Suppressor macrophage (primary cell): ENCODE measurements at places on chromosomes 5 and 9.
A peak's percentile ranks its signal among the peaks of the same experiment; 100 is the strongest.

DNA sequence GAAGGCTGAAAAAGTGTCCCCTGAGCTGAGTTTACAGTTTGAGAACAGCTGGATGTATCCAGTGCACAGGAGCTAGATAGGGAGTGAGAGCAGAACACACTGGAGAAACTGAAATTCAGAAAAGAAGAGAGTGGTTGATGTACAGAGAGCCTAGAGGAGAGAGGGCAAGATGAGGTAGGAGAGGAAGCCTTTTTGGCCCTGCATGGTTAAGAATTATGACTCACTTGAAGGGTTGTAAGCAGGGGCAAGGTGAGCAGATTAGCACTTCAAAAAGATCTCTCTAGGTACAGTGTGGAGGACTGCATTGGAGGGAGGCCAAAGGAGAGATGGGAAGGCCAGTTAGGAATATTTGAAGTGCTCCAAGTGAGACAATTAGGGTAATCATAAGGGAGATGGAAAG, 25.2 kb downstream of the MCC start:
- no peak for DNase-seq

GRCh38 chr9:128055344-128056040, 11.6 kb downstream of the NAIF1 start:
- DNase-seq = peak; percentile 57

DNA sequence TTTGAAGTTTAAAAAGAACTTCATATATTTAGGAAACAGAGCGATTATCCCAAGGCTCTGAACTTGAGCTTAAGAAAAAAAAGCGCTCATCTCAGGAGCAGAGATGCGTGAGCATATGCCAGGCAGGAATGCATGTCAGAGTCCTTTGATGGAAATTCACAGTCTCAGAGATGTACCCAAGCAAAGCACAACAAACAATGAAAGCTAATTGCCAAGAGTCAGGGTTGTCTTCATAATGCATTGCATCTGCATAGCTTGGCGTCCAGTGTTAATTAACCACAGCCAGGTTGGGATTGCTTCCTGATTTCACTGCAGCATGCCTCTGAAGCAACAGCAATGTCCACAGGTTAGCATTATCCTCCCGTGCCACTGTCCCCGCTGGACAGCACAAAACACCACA, 907.0 kb upstream of the DMAC1 start:
- DNase-seq = no peak

GRCh38 chr5:143402017-143402552, 1.4 kb downstream of the NR3C1 start:
- no peak for DNase-seq

- no peak for DNase-seq
Observed at GRCh38 chr5:79831381-79832309, 142.0 kb downstream of the CMYA5 start.

DNA sequence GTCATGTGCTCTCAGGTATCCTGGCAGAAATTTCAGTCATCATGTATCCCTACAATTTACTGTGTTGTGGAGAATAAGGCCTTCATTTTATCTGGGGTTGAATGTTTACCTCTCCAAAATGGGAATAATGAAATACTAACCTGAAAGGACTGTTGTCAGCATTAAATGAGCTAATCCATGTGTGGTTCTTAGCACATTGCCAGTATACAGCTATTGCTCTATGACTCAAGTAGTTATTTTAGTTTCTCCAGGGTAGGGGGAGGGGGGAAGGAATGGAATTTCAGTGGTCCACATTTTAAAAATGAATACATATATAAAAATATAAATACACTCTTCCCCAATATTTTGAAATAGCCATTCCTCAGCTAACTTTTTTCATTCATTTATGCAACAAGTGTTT, 3.5 kb downstream of the PAM start:
- DNase-seq = no peak

DNA sequence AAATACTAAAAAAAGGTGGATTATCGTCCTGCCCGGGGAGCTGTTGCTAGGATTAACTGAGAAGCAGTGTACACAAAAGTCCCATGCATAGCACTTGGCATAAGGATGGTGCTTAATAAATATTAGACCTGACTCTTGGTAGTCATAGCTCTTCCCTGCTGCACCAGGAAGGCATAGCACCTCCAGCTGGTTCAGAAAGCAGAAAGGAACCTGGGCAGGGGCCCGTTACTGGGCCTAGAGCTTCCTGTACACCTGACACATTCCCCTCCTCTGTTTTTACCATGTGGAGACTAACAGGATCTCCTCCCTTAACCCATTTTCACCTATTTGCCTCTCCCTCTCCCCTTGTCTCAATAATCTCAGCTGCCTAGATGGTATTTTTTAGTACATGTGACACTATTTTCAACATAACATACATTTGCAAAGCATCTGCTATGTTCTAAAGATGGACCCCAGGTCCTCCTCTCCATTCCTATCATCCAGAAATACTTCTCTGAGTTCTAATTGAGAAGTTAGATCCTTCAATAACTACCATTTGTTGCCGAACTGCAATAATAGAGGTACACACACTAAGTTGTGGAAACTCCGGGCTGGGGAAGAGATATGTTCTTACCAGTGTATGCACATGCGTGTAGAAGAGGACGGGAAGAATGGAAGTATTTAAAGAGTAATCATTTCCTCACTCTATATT, 3.2 kb upstream of the ANP32B start:
- no peak for DNase-seq

DNA sequence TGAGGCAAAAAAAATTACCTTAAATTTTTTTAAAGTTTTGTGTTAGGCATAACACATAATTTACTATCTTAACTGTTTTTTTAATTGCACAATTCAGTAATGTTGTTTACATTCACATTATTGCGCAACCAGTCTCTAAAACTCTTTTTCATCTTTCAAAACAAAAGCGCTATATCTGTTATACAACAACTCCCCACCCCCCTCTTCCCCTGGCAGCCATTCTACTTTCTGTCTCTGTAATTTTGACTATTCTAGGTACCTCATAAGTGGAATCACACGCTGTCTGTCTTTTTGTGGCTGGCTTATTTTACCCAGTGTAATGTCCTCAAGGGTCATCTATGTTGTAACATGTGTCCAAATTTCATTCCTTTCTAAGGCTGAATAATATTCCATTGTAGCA, 241.5 kb upstream of the DMRT1 start:
- DNase-seq = no peak

- DNase-seq = no peak
Observed at GRCh38 chr5:135350536-135350935, 48.5 kb downstream of the MACROH2A1 start.

DNA sequence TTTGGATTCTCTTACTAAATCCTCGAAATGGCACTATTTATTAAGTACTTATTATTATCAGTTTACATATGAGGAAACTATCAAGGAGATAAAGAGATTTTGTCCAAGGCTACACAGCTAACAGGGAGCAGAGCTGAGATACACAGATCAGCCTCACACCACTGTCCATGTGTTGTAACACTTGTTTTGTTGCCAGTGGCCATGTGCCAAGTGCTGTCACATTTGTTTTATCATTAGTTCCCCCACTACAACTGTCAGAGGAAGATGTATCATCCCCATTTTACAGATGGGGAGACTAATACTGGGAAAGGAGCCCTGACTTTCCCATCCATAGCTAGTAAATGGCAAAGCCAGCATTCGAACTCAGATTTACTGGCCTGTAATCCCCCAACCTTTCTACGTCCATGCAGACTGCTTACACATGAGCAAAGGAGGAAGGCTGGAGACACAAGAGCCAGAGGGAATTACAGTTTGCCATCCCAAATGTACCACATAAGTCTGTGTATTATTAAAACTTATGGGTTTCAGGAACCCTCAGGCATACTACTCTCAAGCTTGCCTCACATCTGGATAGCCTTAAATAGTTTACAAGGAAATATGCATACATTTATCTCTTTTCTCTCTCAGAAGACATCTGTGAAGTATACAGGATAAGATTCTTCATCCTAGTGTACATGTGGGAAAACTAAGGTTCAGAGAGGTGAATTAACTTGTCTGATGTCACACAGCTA, 25.1 kb downstream of the PAPPA start:
- no peak for DNase-seq

DNA sequence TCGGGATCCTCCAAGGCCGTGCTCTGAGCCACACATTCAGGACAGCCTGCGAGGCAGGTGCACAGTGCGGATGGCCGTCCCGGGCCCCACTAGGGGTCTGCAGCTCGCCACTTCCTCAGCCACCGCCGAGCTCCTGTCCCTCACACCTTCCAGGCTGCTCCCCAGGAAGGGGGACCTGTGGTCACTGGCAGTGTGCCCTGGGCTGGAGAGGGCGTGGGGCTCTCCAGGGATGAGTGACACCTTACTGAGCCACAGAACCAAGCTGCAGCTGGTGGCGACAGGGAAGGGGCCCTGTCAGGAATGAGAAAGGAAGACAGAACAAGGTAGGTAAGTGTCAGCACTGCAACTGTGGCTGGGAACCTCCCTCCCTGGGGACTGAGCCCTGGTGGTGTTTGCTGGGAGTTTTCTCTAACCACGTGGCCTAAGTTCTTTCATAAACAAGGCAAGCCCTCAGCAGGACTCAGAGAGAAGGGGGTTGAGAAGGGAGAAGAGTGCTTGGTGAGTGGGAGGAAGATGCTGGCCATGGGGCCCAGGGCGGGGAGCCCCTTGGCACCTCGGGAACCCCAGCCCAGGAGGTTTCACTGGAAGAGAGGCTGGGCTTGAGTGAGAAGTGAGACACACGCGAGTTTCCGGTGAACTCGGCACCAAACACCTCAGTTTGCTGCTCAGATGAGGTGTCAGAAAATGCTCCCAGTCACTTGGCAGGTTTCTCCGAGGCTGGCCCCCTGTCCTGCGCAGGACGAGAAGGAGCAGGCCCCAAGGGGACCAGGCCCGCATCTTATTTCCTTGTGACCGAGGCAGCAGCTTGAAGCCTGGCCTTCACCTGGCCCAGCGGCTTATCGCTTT, 5.2 kb downstream of the IL13 start:
- peak; percentile 22 for DNase-seq

DNA sequence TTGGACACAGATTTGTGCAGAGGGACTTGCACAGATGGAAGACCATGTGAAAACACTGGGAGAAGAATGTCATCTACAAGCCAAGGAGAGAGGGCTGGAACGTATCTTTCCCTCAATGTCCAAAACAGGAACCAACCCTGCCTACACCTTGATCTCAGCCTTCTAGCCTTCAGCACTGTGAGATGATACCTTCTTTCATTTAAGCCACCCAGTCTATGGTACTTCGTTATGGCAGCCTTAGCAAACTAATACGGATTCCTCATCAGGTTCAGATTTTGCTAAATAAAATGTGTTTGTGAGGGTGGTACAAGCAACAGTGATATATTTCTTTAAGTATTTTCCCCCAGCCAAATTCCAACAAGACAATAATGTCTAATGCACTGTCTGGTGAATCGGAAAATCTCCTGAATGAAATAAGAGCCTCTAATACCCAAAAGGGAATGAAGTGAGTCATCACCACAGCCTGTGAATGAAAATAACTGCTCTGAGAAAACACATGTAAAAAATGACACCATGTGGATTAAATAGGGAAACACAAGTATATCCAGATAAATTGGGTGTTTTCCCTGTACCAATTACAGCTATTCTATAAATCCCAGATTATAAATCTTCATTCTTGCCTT, 182.8 kb upstream of the TARS1 start:
- DNase-seq = no peak

- DNase-seq = peak; percentile 87
Observed at GRCh38 chr9:112348257-112349007, 15.0 kb upstream of the PTBP3 start.

DNA sequence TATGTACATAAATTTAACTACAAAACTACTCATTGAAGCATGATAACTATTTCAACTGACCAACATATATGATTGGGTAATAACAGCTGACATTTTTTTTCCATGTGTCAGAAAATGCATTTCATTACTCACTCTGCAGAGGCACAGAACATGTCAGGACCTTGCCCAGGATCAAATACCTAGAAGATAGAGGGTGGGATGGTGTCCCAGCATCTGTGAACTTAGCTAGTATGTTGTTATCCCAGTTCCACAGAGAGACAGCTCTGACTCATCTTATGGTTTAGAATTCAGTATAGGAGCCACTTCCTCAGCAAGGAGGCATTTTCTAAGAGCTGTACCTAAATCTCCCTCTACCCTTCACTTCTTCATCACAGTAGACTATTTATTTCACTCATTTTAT, 1198.6 kb upstream of the ACO1 start:
- DNase-seq = no peak

GRCh38 chr9:79812099-79812498, 240.3 kb downstream of the TLE4 start:
- no peak for DNase-seq

DNA sequence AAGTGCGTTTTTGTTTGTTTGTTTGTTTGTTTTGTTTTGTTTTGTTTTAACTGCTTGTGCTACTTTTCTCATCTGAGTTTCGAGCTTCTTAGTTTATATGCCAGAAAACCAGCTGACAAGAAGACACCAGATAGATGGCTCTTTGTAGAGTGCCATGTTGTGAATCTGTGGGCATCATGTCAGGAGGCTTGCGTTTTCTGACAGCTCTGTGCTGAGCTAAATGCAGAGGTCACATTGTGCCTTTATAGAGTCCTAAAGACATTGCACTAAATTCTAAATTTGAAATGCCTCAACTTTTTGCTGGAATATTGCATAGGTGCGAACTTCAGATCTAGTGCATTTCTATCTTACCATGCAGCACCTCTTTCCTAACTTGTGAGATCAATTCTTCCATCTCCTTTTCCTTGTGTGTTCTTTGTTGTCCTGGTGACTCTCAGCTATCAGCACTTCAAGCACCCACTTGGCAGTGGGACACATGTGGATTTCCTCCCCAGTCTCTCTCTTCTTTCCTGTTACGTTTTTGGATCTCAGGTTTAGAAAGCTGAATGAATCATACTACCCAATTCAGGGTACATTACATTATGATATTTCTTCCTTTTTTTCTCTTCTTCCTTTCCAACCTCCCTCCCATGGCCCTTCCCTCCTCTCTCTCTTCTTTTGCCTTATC, 379.0 kb upstream of the RPS23 start:
- DNase-seq = no peak

GRCh38 chr5:159545156-159545555, 214.9 kb upstream of the IL12B start:
- peak; percentile 65 for DNase-seq

DNA sequence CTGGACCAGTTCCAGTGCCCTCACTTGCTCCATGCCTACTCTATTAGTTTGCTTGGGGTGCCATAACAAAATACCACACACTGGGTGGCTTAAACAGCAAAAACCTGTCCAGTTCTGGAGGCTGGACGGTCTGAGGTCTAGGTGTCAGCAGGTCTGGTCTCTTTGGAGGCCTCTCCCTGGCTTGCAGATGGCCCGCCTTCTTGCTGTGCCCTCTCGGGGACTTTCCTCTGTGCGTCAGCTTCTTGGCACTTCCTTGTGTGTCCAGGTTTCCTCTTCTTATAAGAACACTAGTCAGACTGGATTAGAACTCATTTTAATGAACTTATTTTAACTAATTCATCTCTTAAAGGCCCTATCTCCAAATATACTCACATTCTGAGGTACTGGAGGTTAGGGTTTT, 97.2 kb downstream of the CARTPT start:
- no peak for DNase-seq

- DNase-seq = no peak
Observed at GRCh38 chr5:99936911-99937310, 598.3 kb upstream of the FAM174A start.

DNA sequence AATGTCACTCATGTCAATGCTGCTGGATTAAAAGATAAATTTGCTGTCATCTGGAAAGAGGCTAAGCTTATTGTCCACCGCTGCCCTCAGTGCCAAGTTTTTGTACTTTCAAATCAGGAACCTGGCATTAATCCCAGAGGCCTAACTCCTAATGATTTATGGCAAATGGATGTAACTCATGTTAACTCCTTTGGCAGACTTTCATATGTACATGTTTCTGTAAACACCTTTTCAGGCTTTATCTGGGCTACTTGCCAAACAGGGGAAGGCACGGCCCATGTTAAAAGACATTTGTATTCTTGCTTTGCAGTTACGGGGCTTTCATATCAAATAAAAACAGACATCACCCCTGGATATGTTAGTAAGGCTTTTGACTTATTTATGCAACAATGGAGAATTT, 608.0 kb upstream of the ACO1 start:
- DNase-seq = no peak
